ENCODE measurements at places on chromosomes 7 and 10.

DNA sequence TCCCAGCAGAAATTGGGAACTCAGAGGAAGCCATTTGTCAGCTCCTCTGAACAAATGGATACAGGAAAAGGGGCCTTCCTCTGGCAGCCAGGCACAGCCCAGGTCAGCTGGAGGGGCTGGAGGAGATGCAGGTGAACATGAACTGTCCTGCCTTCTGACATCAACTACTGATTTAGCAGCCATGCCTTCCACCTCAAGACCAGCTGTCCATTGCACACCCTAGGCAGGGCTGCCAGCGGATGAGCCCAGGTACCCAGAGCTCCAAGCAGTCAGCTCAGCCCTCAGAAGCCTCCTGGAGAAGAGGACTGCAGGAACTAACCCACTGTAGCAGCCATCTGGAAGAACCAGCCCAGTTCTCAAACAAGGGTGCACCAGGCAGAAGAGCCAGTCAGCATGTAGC lies 44.1 kb upstream of the GDF10 start:
- DNase-seq = no peak

- no peak for DNase-seq
These were observed 463.8 kb downstream of the LRMDA start for GRCh38 chr10:75895259-75895658.

DNA sequence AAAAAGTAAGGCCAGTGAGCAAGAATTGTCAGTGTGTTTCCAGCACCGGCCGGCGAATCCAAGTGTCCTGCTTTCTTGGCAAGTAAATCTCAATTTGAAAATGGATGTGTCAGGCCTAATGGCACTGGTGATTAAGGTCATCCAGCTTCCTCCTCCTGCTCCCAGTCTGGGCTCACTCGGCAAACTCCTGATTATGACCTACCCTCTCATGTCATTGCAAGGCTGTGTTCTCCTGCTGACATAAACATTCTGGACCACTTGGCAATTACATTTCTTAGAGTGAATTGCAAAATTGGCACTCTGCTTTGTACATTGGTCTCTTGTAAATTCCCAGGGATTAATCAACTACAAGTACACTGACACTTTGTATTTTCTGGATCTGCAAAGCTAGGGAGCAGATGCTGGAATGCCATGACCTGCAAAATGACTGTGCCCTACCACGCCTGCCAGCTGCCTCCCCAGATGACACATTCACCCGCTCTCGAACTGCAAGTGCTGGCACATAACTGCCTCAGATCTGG lies 473.8 kb downstream of the KIF20B start:
- no peak for DNase-seq

- no peak for DNase-seq
These were observed 63.1 kb upstream of the ZPBP start for GRCh38 chr7:50156163-50156562.

DNA sequence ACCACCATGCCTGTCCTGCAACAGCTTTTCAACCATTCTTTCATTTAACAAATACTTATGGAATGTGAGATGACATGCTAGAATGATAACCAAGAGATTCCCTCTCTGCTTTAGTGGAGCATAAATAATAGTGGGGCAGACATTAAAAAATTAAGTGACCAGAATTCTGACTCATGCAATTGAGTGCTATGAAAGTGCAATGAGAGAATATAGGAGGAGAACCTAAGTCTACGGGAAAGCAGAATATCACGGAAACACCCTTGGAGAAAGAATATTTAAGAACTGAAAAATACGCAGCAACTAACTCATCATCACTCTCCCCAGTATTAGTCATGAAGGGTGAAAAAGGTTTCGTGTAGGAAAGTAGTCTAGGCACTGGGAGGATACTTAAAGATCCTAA lies 7.1 kb downstream of the KIF5B start:
- peak; percentile 73 for DNase-seq

GRCh38 chr7:22697322-22697859 lies 29.6 kb upstream of the IL6 start:
- DNase-seq = no peak

DNA sequence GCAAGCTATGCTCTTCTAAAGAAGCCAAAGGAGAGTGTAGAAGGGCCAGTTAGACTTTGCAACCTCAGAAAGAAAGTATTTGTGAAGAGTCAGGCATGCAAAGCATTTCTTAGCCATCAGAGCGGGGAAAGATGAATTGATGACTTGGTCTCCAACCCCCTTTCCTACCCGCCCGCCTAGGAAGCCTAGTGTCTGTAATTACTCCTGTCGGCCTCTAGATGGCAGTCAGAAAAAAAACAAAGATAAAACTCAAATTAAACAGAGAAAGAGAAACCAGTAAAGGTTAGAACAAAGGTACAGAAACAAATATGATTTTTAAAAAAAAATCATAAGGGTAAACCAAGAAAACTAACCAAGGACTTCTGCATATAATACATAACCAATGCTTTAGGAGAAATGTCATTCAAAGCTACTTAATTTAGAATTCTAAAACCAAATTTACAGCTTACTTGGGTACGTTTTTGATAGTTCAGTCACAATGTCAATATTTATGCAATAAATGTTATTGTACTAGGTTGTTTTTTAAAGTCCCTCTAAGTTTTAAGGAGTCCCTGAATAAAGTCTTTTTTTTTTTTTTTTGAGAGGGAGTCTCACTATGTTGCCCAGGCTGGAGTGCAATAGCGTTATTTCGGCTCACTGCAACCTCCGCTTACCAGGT lies 97.6 kb downstream of the LYZL1 start:
- peak; percentile 71 for DNase-seq

GRCh38 chr7:132345543-132346129 lies 230.6 kb downstream of the PLXNA4 start:
- no peak for DNase-seq

GRCh38 chr10:131396121-131397050 lies 84.9 kb upstream of the TCERG1L start:
- DNase-seq = no peak

GRCh38 chr10:131724169-131724545 lies 176.7 kb upstream of the PPP2R2D start:
- no peak for DNase-seq

DNA sequence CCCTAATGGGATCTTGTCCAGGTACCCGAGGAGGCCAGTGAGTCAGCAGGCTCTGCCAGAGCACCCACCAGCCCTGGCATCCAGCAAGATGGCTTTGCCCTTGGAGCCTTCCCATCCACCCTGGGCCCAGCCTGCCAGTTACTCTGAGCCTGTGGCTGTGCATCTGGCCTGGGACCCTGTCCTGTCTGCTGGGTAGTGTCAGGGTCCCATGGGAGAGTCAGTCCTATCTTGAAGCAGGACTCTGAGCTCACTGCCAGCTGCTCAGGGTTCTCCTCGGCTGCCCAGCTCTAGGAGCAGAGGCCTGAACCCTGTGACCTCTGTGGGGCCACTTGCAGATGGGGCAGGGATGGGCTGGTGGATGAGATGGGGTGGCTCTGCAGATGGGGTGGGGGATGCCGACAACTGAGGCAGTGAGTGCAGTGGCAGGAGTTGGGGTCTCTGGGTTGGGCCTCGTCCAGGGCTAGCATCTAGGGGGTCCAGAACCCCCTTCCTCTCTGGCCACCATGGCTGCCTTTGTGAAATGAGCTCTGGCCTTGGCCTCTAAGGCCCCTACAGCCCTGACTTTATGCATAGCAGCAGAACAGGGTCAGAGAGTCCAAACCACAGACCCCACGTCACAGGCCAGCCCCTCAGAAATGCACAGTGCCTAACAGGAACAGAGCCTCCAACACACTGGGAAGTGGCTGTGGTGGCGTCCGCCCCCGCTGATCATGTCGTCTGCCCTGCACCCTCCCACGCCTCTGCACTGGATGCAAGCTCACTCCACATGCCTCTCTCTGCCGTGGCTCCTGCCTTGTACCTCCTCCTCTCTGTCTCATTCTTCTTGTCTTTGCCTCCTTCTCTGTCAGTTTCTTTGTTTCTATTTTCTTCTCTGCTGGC lies 88.1 kb upstream of the RET start:
- DNase-seq = no peak

DNA sequence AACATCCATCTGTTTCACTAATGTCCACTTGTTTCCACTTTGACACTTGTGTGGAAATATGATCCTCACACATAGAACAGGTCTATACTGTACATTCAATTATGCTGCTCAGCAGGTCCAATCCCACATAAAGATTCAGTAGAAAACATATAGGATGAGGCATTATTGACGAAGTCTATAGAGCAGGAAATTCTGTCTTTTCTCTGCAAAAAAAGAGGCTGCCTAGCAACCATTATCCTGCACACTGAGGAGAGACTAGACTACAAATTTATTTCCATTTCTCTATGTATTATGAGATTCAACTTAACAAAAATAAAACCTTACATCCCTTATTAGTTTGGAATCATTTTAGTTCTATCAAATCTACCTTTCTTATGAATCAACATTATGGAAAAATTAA lies 204.6 kb upstream of the POM121L12 start:
- no peak for DNase-seq

DNA sequence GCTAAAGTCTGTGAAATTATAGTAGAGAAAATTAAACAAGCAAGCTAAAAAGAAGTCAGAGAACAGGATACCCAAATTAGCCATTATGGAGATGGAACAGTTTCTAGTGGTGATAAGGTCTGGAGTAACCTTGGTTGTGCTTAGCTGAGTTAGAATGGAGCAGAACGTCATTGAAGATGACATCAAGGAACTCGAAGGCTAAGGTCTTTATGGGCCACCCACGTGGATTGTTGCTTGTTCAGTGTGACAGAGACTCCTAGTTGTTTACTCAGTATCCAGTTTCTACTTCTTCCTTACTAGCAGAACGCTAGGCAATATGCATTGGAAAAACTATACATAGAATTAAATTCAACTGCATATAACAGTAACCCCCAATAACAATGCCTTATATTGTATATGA lies 39.7 kb downstream of the AHCYL2 start:
- DNase-seq = no peak

DNA sequence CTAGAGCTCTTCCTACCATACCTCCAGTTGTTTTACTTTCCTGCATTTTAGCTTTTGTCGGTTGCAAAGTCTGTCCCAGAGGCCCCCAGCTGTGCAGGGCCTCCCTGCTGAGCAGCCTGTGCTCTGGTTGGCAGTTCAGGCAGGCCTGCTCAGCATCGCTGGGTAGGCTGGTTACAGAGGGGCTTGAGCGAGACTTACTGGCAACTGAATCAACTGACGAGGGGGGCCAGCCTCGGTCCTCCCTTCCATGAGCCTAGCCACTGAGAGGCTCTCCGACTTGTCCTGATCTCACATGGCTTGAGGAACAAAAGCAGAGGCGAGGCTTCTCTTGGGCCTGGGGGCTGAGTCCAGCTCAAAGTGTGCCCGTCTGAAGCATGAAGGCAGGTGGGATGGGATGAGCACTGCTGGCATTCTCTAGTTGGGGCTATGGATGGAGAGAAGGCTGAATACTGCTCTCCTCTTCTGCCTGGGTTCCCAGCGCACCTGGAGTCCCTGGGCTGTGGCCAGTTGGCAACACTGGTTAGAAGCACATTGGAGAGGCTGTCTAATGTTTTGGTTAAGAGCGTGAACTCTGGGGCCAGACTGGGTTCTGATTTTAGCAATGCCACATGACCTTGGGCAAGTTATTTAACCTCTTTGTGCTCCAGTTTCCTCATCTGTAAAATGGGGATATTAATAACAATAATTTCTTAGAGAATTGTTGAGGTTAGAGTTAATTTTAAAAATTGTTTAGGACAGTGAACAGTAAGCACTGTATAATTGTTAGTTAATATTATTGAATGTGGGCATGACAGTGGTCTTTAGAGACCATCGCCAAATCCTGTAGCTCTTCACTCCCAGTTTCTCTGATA lies 6.9 kb upstream of the SFRP5 start:
- no peak for DNase-seq

Data from kidney tubule cell (primary cell).